ENCODE measurements at places on chromosomes 16 and 17.

GRCh38 chr16:2438121-2438520 lies 8.9 kb downstream of the CCNF start:
- DNase-seq, result no peak

- DNase-seq, result no peak
Observed at GRCh38 chr16:60367739-60368138, 1633.6 kb upstream of the GOT2 start.

DNA sequence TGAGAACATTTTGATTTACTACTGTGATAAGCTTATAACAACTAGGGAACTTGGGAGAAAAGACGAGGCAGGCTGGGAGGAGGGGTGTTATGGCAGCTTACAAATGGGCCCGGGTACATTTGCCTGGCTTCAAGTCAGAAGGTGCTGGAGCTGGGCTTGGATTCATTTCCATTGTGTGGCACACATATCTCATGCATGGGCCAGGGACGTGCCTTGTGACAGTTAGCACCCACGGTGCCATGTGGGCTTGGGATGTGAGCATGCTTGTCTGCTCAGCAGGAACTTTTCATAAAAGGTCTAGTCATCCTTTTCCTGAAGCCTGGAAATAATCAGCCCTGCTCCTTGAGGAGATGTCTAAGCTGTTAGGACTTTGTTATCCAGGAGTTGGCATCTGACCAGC lies 572.2 kb downstream of the CDH13 start:
- DNase-seq, result no peak

DNA sequence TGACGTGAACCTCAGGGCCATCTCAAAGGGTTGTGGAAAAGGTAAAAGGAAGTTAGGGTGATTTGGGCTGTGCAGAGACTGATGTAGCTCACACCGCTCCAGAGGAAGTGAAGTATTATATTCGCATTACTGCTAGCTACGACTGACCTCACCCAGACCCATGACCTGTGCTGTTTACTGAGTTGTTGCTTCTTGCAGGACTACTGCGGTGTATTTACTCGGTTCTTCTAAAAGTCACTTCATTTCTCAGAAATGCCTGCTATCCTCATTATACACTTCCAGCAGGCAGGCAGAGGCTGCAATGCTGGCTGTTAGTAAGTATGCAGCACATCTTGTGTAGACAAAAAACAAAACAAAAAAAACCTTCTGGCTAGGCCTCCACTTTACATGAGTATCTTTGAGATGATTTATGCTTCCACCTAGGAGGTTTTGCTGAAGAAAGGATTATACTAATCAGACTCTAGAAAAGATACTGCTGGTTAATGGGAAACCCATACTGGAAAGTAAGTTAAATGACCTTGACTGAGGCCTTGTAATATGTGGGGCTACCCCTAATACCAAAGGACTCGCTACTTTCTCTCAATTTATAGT lies 76.0 kb downstream of the CREBBP start:
- no peak for DNase-seq

GRCh38 chr16:56753410-56753809 lies 23.5 kb downstream of the NUP93 start:
- DNase-seq, result no peak

Measured in activated T-cell treated with anti-CD3 and anti-CD28 coated beads, Interleukin-2, amount 50 U/mL, for 72 hours (primary cell).